GM23248 (cell line): ENCODE measurements at places on chromosomes 4 and X. TPM values are rescaled to one million over a fixed set of nuclear protein-coding genes. Genes with fewer than 3 reads are reported as not detected.

The STK32B gene
- total RNA-seq = 6.1 and 6.4 TPM in 2 replicates

The RBM46 gene
- 0.32 TPM in 1 of 2 replicates, not detected in the other for total RNA-seq

The LEF1 gene
- total RNA-seq = not detected in 2 replicates

The HSD17B13 gene
- not detected in 2 replicates for total RNA-seq

The TRAM1L1 gene
- 2.3 and 3.7 TPM in 2 replicates for total RNA-seq

The CLDN2 gene
- total RNA-seq = not detected in 2 replicates
